ENCODE measurements at places on chromosomes 6 and 20.

DNA sequence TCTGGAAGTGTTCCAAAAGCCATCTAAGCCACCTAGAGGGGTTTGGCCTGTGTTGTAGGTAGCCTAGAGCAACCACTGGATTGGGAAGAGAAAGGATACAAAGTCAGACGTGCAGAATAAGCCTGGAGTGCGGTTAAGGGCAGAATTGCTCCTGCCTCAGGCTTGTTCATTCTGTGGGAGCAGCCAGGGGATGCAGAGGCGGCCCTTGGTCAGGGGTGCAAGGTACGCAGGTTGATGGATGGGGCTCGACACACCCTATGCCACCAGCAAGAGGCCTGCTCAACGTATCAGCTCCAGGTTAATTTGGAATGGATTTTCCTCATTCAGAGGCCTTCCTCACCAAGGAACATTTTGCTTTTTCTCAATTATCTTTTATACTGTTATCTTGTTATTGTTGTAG lies 129.8 kb downstream of the SLC23A2 start:
- DNase-seq: no peak

DNA sequence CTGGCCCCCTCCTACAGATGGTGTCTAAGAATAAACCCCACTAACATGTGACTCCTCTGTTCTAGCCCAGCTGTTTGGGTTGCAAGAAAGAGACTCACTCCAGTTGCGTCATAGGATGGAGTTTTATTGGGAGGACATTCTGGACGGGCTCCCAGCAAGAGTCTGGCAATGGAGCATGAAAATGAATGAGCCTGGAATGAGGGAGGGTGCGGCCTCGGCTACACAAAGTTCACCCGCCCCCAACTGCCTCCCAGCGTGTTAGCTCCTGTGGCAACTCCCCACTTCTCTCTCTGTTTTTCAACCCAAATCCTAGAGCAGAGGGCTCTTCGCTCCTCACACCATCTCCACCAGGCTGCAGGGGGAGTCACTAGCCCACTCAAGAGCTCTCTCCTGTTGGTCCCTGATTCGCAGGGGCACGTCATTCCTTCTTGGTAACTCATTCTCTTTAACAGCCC lies 5.1 kb upstream of the ADAM33 start:
- DNase-seq: no peak

GRCh38 chr6:133871131-133871530 lies 17.8 kb upstream of the TCF21 start:
- no peak for DNase-seq

- no peak for DNase-seq
Observed at GRCh38 chr6:162849269-162849668, 121.5 kb downstream of the PACRG start.

GRCh38 chr6:149895833-149896271 lies 2.1 kb downstream of the RAET1E start:
- DNase-seq: peak; percentile 15

DNA sequence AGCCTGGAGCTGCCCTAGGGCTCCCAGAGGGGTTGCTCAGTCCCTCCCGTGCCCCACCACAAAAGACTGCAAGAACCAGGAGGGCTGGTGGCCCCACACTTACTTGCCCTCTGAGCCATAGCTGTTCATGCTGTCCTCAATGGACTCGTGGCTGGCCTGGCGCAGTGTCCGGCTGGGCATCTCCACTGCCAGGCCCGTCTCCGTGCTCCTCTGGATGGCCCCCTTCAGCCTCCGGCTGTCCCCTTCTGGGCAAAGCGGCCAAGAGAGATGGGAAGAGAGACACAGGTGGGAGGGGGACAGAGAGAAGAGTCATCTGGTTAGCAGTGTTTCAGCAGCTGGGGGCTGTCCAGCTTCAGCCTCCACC lies 25.5 kb downstream of the KCNK15 start:
- no peak for DNase-seq

DNA sequence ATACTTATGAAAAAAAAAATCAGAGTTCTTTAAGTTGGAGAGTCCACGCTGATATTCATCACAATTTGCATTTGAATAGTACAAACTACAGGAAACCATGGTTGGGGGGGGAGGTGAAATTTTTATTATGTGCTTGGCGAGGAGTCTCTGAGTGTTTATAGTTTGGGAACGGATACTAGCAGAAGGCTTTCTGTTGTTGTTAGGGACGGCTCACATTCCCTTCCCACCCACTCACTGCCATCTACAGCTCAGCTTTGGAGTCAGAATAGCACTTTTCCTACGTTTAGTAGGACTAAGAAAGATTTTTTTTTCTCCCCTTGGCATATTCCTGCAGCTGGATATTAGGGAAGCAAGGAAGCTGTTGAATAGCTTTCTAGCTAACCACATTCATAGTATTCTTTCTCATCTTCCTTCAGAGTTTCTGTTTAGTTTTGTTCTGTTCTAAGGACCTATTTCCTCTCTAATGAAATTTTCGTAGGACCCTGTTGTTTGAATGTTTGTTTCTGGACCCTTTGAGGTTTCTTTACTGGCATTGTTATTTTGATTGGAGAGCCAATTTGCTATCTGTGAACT lies 235.1 kb upstream of the ZNF217 start:
- DNase-seq: no peak

- DNase-seq: no peak
Observed at GRCh38 chr20:47334022-47334551, 22.4 kb downstream of the ZMYND8 start.

DNA sequence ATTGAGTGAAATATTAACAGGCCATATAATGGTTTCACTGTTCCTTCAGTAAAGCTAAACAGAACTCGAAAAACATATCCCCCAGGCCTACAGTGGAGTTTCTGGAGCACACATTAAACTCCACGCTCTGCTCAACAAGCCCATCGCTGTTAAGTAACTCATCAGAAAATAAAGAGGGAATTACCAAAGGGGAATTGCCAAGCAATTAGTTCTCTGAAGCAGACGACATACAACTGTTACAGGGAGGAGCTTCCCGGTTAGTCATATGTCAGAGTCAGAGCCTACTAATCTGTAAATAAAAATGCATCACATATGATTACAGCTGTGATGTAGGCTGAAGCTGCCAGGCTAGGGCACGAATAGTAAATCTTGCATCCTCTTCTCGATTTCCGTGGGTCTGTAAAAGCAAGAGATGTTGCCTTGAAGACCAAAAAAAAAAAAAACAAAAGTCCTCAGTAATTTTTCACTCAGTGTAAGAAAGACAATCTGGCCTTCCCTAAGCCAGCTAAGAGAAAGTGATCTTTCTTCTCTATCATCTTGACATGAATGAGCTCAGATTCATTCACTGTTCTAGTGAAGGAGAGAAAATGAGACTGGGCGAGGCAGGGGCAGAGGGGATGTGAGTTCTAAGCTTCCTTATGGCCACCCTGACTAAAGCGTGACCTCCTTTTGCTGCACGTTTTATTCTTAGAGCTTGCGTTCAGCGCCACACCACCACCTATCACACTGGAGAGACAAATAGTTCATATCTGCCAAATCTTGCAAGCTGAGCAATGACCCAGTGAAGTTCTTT lies 13.8 kb downstream of the ATXN1 start:
- no peak for DNase-seq

- DNase-seq: no peak
Observed at GRCh38 chr6:29845405-29846006, 17.9 kb downstream of the HLA-G start.

GRCh38 chr20:59439243-59439642 lies 138.8 kb downstream of the EDN3 start:
- DNase-seq: no peak

GRCh38 chr20:19817017-19817416 lies 59.0 kb downstream of the RIN2 start:
- DNase-seq: no peak

DNA sequence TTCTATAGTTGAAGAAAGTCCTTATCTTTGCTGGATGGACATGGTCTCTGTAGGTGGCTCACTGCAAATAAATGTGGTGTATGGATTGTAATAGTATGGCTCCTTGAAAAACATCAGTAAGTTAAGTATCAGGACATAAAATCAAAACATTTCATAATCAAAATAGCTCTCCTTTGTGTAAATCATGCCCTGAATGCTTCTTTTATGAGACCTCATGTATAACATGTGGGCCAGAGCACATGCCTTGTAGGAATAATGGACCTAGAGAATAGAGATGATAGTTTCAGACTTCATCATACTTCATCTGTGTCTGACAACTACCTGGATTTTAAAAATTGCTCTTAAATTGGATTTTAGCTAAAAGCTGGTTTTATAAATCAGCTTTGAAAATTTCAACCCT lies 159.9 kb downstream of the ASCC3 start:
- DNase-seq: no peak

- DNase-seq: no peak
Observed at GRCh38 chr6:107936162-107936909, 21.7 kb downstream of the SEC63 start.

DNA sequence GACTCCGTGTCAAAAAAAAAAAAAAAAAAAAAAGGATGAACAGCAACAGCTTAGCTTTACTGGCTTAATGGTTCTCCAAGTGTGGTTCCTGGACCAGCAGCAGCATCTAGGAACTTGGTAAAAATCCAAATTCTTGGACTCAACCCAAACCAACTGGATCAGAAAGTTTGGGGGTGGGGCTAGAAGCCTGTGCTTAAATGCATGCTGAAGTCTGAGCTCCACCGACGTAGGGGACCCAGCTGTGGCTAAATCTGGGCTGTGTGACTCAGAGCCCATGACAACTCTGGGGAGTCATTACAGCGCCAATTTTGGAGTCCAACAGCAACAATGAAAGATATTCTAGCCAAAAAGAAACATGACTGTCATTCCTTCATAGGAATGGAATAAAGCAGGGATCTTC lies 13.6 kb upstream of the CHD6 start:
- no peak for DNase-seq

- no peak for DNase-seq
Observed at GRCh38 chr20:11807054-11808048, 110.3 kb upstream of the BTBD3 start.

DNA sequence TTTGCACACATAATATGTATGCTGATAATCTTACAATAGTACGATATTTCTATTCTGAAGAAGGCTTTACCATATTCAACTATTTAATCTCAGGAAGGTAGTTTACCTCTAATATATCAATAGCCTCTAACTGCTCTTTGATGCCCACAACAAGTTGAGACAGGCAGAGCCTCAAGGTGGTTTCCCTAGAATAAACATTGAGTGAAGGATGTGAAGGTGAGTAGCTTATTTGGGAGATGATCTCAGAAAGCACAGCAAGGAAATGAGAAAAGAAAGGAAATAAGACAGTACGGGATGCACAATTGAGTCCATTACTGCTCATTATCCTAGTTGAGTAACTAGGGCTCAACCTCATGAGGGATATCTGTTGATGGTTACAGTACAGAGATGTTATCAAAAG lies 638.4 kb downstream of the MAFB start:
- DNase-seq: no peak

- no peak for DNase-seq
Observed at GRCh38 chr6:70131528-70131927, 171.4 kb downstream of the COL9A1 start.

DNA sequence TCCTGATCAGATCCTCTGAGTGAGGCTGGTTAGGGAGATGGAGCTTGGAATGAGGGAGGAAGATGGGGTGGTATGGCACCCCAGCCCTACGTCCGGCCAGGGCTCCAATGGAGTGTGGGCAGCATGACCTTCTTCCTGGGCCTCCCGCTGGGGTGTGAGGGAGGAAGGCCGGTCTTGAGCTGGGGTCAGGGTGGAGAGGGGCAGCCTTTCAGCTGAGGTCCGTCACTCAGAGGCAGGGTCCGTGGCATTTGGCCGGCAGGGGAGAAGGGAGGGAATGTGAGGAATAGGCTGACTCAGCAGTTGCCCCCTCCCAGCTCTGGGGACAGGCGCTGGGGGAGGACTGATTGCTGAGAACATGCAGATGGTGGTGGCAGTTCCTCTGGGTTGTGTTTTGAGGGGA lies 25.5 kb upstream of the VEGFA start:
- DNase-seq: no peak

DNA sequence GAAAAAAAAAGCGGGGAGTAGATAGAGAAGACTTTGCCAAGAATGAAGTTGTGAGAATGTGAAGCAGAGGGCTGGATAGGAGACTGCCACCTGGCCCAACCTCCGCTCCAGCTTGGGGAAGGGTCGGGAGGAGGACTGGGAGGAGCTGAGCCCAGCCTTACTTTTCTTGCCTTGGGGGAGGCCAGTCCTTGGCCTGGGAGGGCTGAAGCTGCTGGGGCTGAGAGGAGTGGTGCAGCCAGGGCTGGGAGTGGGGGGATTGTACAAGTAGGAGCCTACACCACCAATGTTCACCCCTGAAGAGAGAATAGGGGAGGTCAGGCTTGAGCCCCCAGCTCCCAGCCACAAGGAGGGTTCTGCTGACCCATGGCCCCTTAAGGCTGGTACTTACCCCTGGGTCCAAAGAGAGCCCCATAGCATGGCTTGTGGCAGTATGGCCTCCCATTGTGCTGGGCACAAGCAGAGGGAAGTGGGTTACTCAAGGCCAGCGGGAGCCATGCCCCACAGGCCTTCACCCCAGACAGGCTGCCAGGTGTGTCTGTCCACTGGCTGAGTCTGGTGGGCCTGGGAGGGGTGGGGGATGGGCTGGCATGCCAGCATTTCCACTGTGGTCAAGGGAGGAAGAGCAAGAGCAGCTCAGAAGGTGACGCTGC lies 1.1 kb downstream of the CRIP3 start:
- no peak for DNase-seq

- DNase-seq: no peak
Observed at GRCh38 chr6:101458336-101458735, 64.8 kb downstream of the GRIK2 start.

GRCh38 chr20:62726276-62726675 lies 17.6 kb downstream of the NTSR1 start:
- no peak for DNase-seq

DNA sequence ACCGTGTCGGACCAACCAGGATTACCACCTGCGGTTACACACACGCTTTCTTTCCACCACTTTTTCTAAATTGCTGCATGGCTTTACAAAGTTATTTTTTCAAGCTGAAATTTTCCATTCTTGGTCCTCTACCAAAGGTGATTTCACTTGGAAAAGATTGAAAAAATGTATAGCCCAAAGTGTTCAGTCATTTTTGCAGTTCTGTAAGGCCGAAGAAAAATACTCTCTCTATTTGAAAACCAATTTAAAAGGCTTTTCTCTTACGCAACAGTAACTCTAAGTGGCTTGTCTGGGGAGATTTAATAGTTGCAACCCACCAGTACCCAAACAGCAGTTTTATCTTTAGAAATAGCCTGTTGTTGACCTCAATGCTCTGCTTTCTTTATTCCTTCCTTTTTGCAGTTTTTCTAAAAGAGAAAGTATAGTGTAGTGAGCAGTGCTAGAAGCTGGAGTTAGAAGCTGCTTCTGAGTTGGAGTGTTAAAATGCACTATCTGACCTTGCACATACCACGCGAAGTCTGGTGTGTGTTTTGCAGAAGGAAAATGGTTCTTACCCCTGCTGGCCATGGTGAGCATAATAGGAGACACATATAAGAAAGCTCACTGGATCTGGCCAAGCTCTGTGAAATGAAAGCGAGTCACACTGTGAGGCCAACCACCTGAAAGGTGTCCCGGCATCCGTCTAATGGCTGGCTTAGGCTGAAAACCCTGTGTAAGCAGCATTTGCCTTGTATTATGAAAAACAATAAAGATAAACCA lies 271.6 kb upstream of the PRND start:
- DNase-seq: no peak

- DNase-seq: no peak
Observed at GRCh38 chr6:69735027-69735426, 61.8 kb downstream of the LMBRD1 start.

GRCh38 chr6:1618311-1619097 lies 8.8 kb downstream of the FOXC1 start:
- DNase-seq: no peak
